Stimulated activated CD4-positive, alpha-beta T cell treated with anti-CD3 and anti-CD28 coated beads, Interleukin-1b, Interleukin-23, amount 100 ng/mL, for 48 hours (primary cell): ENCODE measurements at places on chromosomes 3 and 15.

GRCh38 chr3:138850151-138850550 lies 15.4 kb upstream of the PIK3CB start:
- no peak for DNase-seq

- DNase-seq, result no peak
Observed at GRCh38 chr15:25572191-25572590, 133.4 kb upstream of the UBE3A start.

DNA sequence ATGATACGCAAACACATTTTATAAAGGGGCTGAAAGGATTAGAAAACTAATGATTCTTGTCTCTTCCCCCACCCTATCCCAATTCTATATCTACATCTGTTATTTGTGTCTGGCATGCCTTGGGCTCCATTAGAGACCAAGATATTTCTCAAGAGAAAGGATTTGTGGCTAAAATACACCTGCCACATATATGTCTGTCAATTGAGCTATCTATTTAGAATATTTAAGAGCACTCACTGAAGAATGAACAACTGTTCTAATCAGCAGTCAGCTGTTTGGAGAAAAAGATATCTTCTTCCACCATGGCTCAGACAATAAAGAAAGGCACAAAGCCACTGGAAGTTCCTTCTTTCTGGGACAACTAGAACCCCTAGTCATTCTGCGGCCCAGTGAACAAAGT lies 61.7 kb upstream of the LRRN1 start:
- no peak for DNase-seq

GRCh38 chr3:152445212-152445611 lies 176.5 kb downstream of the MBNL1 start:
- DNase-seq, result no peak

- no peak for DNase-seq
Observed at GRCh38 chr3:72909591-72909990, 21.7 kb downstream of the GXYLT2 start.

DNA sequence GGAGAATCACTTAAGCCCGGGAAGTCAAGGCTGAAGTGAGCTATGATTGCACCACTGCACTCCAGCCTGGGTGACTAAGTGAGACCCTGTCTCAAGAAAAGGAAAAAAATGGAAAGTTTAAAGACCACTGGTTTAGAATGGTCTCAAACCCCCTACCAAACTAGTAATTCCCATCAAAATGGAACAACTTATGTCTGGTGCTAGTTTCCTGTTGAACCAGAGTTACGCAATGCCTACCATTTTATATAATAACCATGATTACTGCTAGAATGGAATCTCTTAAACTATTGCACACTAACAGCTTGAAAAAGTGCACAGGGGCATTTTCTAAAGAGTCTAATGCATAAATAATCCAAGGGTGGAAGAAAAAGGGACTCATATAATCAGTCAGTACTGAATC lies 43.6 kb downstream of the DMXL2 start:
- DNase-seq, result no peak

GRCh38 chr15:43775411-43775965 lies 1.3 kb downstream of the ELL3 start:
- no peak for DNase-seq

DNA sequence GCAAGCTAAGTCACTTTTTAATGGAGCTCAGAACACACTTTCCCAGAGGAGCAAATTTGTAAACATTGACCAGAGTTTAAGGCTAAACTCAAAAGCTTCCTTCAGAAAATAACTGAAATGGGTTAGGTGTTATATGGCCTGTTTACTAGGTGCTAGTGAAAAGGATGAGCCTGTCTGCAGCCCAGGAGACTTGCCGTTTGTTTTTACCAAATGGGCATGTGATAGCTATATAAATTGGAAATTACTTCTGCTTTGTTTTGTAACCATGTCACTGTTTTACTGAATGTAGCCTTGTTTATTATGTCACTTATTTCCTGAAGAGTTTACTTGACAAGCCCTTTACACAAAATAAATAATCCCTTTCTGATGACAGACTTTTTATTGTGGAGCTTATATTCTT lies 109.4 kb upstream of the THSD4 start:
- DNase-seq, result no peak
